Dermis blood vessel endothelial cell (primary cell): ENCODE measurements at places on chromosomes 2 and 18. TPM values are rescaled to one million over a fixed set of nuclear protein-coding genes. Genes with fewer than 3 reads are reported as not detected.

The PARD3B gene
- total RNA-seq = 13.3 and 14.3 TPM in 2 replicates

The NFE2L2 gene
- total RNA-seq = 57.9 and 69.9 TPM in 2 replicates

The CPO gene
- not detected in 2 replicates for total RNA-seq

The GPR39 gene
- under 0.01 TPM in 1 of 2 replicates, not detected in the other for total RNA-seq

The LCT gene
- total RNA-seq = under 0.01 TPM in 1 of 2 replicates, not detected in the other

The SERPINB4 gene
- not detected in 2 replicates for total RNA-seq

The REG3A gene
- not detected in 2 replicates for total RNA-seq

The LIMS2 gene
- total RNA-seq = 20.1 and 23.8 TPM in 2 replicates

The MAIP1 gene
- total RNA-seq = 25.4 and 30.1 TPM in 2 replicates

The SERPINB11 gene
- not detected in 2 replicates for total RNA-seq

The SOCS6 gene
- 36.6 and 42.3 TPM in 2 replicates for total RNA-seq

The MAB21L4 gene
- not detected in 2 replicates for total RNA-seq

The PLCD4 gene
- 1.7 and 4.7 TPM in 2 replicates for total RNA-seq

The MOCOS gene
- 0.34 and 0.79 TPM in 2 replicates for total RNA-seq
